ENCODE measurements at places on chromosomes 16 and 17.

GRCh38 chr16:2715519-2715918 lies 4.5 kb downstream of the PRSS27 start:
- no peak for DNase-seq

GRCh38 chr17:73742948-73743381 lies 98.7 kb upstream of the SDK2 start:
- no peak for DNase-seq

- DNase-seq = no peak
Observed at GRCh38 chr16:80948886-80949493, 57.7 kb downstream of the CMC2 start.

- DNase-seq = no peak
Observed at GRCh38 chr17:49439673-49440571, 25.2 kb upstream of the PHB1 start.

GRCh38 chr16:1509307-1510221 lies 16.4 kb downstream of the TELO2 start:
- DNase-seq = no peak

DNA sequence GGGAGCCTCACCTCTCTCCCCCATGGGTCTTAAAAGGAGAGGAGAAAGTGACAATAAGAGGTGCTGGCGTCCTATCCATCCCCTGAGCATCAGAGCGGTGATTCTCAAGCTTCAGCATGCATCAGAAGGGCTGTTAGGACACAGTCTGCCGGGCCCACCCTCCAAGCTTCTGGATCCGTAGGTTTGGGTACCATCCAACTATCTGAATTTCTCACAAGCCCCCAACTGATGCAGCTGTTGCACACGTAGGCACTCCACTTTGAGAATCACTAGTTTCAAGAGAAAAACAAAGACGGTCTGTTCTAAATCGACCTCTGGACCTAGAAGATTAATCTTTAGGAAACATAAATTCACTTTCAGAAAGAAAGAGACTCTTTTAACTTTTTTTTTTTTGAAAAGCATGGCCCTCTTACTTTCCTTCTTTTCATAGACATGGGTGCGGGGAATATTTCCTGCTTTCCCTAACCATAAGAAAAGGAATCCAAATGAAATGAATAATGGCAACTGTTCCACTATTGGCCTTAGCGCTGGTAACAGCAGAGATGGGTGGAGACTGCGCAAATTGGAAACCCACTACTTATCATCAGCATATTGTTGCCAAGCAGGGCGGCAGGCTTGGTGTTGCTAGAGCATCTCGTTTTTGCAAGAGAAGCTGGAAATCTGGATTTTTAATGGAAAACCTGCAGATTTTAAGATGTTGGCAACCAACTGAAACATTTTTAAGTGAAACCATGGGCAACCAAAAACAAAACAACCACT lies 144.4 kb downstream of the GAS7 start:
- no peak for DNase-seq

GRCh38 chr16:81946206-81946605 lies 65.1 kb downstream of the SDR42E1 start:
- DNase-seq = no peak

DNA sequence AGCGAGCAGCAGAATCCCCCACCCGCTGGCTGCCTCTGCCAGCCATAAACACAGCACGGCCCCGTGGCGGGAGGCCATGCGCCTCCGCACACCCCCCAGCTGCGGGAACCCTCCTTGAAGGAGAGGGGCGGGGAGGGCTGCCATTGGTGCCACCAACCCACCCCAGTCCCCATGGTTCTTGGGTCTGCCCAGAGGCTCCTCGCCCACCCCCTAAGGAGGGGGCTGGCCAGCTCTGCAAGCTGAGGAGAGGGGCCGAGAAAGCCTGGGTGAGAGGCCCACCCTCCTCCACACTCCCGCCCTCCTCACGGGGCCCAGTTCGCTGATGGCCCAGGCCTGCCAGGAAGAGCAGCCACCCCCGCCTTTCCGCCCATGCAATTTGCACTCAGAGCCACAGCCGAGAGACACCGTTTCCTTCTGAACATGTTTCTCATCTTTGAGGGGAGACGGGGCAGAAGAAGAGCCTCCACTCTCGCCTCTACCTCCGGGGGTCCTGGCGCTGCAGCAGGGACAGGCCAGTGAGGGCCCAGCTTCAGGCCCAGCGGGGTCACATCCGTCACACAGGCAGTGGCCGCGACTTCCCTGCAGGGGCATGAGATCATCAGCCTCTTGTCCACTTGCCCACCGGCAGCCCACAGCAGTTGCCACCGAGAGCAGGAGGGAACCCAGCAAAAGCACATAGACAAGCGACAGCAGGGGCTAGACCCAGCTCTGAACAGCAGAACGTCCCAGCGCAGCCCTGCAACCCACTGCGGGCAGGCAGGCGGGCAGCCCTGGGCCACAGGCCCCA lies 23.0 kb downstream of the KATNB1 start:
- DNase-seq = no peak

DNA sequence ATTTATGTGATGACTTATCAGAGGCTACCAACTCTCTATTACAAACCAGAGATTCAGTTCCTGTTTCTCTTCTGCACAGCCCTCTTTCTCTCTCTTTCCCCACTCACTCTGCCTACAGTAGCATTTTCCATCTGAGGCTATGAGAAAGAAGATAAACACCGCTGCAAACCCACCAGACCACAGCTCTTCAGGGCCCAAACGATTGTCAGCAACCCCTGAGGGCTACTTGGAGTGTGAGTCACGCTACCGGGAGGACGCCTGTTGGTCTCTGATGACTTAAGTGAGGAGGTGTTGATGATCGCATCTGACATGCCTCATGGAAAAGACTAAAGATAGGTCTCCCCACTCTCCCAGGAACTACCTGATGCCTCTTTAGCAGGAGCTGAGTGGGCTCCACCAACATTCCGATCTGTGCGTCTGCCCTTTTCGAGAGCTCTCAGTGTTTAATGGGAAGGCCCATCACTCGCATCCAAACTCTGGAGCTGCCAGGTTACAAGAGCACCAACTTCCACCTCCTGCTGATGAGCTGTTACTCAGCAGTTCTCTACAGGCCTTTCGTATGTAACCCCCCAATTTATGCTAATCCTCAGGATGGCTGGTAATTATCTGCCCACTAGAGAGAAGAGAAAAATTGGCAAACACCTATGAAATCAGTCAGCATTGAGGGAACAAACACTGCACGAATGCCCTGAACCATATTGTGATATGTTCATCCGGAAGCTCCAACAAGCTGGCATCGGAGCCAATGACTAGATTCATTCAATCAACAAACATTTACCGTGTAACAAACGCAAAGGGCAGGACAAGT lies 9.2 kb downstream of the GRIN2A start:
- DNase-seq = no peak

- DNase-seq = no peak
Observed at GRCh38 chr17:41629316-41629715, 4.9 kb upstream of the KRT17 start.

- no peak for DNase-seq
Observed at GRCh38 chr17:1532836-1533602, 16.6 kb upstream of the INPP5K start.

- no peak for DNase-seq
Observed at GRCh38 chr17:34391241-34391640, 28.2 kb upstream of the CCL1 start.

GRCh38 chr17:73393962-73394361 lies 82.2 kb upstream of the CDC42EP4 start:
- DNase-seq = no peak

DNA sequence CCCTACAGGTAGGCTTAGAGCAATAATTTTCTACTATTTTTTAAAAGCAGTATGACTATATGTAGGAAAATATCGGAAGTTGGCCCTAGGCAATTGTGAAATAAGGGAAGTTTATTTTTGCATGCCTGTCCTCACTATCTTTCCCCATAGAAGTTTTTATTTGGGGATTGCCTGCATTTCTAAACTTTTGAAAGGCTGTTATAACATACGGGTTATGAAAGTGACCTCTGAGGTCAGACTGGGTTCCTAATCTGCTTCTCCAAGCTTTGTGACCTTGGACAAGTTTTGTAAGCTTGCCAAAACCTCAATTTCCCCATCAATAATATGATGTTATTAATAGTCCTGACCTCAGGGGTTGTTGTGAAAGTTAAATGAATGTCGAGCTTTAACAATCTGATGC lies 67.1 kb downstream of the ARHGAP44 start:
- no peak for DNase-seq
